Astrocyte of the cerebellum (primary cell): ENCODE measurements at places on chromosomes 2 and 18.

- DNase-seq = no peak
Observed at GRCh38 chr18:75262511-75262910, 51.9 kb downstream of the TSHZ1 start.

DNA sequence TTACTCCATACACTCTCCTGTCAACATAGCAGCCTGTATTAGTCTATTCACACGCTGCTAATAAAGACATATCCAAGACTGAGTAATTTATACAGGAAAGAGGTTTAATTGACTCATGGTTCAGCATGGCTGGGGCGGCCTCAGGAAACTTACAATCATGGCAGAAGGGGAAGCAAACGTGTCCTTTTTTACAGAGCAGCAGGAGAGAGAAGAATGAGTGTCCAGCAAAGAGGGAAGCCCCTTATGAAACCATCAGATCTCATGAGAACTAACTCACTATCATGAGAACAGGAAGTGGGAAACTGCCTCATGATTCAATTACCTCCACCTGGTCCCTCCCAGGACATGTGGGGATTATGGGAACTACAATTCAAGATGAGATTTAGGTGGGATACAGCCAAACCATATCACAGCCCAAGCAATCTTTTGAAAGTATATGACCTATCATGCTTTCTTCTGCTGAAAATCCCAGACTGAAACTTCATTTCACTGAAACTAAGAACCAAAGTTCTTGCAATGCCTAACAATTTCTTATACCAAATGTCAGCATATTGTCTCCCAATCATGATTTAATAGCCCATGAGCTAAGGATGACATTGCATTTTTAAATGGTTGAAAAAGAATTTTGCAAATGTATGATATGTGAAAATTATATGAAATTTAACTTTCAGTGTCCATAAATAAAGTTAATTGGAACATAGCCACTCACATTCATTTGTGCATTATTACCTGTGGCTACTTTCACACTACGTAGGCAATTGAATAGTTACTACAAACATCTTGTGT is 686.8 kb upstream of the ZEB2 start:
- DNase-seq = no peak

DNA sequence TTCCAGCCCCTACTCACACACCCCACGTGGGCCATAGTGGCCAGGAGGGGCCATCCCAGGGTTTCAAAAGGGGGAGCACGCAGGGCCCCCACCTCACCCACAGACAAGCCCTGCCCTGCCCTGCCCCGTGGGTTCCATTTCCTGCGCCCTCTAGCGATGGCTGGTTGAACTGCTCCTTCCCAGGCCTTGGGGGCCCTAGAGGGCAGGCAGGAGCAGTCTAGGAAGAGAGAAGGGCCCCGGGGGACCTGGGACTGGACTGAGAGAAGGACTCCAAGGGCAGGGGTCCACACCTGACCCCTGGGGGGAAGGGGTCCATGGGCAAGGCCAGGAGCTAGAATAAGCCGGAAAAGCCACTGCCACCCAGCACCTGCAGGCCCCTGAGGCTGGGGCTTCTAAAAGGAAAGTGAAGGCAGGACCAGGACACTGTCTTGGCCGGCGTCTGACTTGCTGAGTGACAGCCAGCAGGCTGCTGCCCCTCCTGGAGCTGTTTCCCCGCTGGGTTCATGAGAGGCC is 10.1 kb downstream of the CYP26B1 start:
- DNase-seq = no peak

DNA sequence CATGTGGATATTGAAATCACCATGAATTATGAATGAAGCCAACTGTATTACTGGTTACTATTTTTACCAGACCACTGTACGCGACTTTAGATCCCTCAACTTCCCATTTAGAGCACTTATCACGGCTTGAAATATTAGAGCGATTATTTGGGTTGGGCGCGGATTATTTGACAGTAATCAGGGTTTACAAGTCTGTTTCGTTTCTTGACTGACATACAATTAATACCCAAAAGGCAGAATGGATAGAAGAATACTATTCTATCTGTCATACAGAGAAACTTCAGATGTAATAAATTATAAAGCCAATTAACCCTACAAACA is 496 bp upstream of the NAPG start:
- no peak for DNase-seq

DNA sequence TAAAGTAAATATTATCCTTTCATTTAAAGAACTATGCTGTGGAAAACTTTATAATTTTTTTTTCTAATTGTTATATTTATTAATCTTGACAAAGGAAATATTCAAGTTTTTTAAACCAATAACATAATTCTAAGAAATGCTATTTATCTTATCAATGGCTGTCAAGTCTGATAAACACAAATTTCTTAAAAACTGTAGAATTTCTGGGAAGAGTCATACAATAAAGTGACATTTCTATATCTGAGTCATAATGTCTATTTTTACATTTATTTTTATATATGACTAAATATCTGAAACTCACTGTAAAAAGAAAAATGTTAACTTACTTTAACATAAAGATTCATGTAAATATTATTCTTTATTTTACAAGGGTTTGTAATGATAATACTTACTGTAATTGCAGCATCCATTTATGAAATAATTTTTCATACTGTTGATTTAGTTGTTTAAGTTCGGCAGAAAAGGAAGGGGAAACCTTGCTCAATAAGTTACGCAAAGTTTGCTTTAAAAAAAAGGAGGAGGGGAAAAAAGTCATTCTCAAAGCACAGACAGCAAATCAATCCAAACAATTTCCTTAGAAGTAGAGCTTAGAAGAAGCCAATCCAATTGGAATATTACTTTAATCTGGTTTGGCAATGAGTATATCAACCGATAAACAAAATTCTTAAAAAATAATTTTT is 32.4 kb downstream of the ORC2 start:
- no peak for DNase-seq

DNA sequence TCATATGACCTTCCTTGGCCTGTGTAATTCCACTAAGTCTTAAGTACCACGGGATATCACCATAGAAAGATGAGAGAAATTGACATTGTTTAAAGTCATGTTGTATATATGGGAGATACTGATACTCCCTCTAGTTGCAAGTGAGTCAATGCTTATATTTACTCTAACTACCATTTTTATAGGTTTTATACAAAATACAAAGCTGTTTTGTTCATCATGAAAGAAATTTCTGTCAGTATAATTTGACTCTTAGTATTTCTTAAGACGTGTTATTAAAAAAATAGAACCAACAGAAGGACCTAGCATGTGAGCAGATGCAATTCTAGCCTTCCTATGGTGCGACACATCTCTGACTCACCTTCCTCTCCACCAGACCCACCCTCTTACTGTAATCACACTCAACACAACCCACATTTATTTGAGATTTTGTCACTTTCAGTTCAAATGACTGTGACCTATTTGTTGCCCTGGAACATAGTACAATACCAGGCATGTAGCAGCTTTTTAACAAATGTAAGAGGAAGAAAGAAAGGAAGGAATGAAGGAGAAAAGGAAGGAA is 453.1 kb downstream of the CMPK2 start:
- no peak for DNase-seq

GRCh38 chr2:86045541-86045940 is 60.1 kb downstream of the POLR1A start:
- no peak for DNase-seq
